ENCODE measurements at places on chromosomes 16 and 17.

DNA sequence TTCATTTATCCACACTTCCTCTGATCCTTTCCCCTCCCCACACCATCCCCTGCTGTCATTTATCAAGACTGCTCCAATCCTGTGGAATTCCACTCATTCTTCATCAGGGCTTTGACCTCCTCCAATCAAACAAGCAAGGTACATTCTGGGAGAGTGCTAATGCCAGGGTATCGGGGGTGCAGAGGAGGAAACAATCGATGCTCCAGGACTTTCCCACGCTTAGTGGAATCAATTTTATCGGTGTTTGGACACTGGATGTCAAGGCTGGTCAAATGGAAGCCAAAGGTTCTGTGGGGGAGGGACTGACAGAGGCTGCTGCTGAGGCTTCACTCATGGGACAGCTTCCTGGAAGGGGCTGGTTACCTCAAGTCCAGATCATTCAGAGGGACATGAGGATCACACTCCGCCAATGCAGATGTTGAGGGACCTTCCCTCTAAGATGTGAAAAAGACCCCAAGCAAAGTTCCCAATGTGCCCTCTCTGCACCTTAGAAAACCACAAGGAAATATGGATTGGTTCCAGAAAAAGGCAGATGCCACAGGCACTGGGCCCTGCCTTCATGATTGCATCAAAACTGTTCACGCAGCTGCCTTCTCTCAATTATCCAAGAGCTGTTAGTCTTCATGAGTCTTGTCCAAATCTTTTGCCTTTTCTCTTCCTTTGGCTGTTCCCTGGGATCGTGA is 44.7 kb upstream of the SOX9 start:
- DNase-seq, result no peak

- peak; percentile 94 for DNase-seq
Observed at GRCh38 chr16:53041320-53042051, 11.2 kb downstream of the CHD9NB start.

- DNase-seq, result peak; percentile 39
Observed at GRCh38 chr16:89484923-89485679, 5.3 kb downstream of the ANKRD11 start.

DNA sequence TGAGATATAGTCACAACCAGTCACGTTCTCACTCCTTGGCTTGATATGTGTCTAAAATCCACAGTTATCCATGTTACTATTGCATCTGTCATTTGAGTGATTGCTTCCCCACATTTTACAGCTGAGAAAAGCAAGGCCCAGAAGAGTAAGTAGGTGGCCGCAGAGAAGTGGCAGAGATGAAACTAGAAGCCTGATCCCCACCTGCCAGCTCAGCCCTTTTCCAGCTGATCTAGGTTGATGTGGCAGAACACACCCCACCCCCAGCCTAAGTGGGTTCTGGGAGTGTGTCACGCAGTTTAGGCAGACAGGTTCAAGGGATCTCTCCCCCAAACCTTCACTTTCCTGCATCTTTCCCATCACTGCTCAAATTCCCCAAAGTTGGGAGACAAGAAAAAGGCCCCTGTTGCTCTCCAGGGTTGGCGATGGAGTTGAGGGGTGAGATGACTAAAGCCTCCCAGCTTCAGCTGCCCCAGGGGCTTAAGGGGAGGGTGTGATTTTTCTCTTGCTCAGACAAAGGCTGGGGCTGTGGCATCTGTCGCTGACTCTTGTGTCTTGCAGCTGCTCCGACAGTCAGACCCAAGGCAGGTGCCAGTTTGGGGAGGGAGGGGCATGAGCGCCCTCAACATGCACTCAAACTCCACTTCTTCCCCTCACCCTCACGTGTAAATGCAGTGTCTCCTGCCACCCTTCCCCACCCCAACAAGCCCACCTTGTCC is 48.9 kb upstream of the LHX1 start:
- DNase-seq, result peak; percentile 85

DNA sequence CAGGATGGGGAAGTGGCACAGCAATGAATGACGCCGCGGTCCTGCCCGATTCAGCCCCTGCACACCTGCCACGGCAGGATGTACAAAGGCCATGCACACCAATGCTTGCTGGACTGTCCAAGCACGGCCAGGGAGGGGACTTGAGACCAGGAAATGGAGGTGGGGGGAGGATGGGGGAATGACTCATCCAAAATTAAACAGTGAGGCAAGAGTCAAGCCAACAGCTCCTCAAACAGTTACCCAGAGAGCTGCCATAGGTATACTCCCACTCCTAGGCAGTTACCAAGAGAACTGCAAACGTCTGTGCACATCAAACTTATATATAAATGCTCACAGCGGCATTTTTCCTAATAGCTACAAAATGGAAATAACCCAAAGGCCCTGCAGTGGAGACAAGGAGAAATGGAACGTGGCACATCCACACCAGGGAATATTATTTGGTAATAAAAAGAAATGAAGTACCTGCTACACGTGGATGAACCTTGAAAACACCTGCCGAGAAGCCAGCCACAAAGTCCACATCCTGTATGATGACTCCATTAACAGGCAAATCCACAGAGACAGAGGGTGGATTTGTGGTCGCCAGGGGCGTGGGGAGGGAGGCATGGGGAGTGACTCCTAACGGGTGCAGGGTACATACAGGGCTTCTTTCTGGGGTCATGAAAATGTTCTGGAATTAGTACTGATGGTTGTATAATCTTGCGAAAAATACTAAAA is 54.1 kb downstream of the VAC14 start:
- DNase-seq, result no peak

GRCh38 chr17:76911299-76912017 is 43.3 kb downstream of the MGAT5B start:
- DNase-seq, result peak; percentile 91

DNA sequence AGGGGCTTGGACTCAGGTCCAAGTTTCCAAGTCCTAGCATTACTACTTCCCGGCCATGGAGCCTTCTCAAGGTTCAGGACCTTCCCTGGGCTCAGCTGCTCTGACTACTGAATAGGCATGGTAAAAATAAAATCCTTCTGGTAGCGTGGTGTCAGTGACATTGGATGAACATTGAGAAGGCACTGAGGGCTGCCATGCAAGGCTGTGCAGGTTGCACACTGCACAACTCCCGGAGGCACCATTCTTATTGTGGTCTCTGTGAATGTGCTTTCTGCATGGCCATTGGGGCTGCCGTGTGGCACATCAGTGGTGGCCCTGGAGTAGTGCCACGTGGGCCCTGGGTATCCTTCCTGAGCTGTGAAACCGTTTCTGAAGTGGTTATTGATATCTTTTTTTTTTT is 250.2 kb upstream of the CIBAR2 start:
- no peak for DNase-seq

- no peak for DNase-seq
Observed at GRCh38 chr17:40538019-40538935, 27.0 kb downstream of the CCR7 start.

DNA sequence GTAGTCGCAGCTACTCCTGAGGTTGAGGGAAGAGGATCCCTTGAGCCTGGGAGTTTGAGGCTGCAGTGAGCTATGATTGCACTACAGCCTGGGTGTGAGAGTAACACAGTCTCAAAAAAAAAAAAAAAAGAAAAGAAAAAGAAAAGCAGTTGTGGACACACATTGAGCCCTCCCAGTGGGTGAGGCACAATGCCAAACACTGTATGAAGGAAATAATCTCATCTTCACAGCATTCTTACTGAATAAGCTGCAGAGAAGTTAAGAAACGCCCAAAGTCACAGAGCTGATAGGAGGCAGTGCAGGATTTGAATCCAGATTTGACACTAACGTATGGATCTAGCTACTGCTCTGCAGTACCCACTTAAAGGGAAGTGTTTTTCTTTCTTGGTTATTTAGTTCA is 5.9 kb upstream of the LYZL6 start:
- DNase-seq, result no peak

- DNase-seq, result no peak
Observed at GRCh38 chr16:30937692-30938091, 11.2 kb upstream of the ORAI3 start.

- DNase-seq, result no peak
Observed at GRCh38 chr17:59827721-59828477, 64.8 kb downstream of the TUBD1 start.

DNA sequence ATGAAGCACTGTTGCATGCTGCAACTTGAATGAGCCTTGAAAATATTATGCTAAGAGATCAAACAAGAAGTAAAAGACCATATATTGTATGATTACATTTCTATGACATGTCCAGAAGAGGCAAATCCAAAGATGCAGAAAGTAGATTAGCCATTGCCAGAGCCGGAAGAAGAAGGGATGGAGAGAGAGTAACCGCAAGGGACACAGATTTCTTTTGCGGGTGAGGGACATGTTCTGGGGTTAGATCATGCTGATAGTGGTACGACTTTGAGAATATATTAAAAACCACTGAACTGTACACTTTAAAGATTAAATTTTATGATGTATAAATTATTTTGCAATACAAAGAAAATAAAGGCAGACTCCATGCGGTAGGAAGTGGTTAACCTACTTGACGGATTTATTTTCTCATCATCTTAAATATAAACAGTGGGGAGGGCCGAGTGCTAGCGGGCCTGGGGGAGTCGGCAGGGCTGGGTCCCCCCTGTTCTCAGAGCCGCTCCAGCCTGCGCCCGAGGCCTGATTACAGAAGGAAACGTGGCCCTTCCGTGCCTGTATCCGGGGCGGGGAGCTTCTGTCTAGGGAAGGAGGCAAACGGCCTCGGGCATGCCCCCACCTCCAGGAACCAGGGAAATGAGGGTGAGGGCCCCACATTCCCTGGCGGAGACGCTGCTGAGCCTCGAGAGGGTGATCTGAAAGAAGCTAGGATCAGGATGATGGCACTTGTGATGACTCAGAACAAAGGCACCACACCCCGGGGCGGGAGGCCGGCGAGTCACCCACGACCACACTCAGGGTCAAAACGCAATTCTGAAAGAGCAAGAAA is 48.0 kb downstream of the SHCBP1 start:
- no peak for DNase-seq

GRCh38 chr17:45908460-45908859 is 14.1 kb downstream of the MAPT start:
- DNase-seq, result peak; percentile 81

- no peak for DNase-seq
Observed at GRCh38 chr17:72354071-72354470, 233.3 kb downstream of the SOX9 start.

DNA sequence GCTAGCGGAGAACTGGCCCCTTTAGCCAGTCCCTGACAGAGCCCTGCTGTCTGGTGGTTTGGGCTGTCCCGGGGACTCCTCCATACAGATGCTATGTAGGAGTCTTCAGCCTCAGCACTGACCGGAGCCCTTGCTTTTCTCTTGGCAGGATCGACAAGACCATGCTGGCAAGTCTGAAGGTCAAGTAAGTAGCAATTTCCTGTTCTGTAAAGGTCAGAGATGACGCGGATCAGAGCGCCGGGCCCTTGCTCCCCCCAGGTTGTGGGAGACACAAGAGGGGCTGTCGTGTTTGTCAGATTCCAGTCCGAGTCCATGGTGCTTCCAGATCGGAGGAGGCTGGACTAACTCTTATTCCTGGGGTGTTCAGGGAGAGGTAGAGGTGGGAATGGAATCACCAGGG is 4.1 kb downstream of the RAP1GAP2 start:
- DNase-seq, result no peak

DNA sequence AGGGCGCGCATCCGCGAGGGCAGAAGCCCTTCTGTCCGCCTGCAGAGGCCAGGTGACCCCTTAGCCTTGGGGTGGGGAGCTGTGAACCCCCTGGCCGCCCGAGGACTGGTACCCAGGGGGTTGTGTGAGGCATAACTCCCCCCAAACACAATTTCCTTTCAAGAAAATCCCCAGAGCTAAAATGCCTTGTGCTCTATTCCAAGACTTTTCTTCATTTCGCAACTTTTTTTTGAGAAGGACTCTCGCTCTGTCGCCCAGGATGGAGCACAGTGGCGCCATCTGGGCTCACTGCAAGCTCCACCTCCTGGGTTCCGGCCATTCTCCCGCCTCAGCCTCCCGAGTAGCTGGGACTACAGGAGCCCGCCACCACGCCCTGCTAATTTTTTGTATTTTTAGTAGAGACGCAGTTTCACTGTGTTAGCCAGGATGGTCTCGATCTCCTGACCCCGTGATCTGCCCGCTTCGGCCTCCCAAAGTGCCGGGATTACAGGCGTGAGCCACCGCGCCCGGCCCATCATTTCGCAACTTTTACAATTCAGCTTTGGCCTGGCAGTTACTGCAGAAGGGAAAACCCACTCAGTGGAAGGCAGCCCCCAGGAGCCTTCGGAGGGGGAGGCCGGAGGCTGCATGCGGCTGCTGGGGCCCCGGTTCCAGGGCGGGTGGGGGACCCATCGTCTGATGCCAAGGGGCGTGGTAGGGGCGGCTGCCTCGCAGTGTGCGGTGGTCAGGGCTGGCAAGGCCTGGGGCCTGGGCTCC is 963 bp upstream of the APRT start:
- DNase-seq, result no peak

DNA sequence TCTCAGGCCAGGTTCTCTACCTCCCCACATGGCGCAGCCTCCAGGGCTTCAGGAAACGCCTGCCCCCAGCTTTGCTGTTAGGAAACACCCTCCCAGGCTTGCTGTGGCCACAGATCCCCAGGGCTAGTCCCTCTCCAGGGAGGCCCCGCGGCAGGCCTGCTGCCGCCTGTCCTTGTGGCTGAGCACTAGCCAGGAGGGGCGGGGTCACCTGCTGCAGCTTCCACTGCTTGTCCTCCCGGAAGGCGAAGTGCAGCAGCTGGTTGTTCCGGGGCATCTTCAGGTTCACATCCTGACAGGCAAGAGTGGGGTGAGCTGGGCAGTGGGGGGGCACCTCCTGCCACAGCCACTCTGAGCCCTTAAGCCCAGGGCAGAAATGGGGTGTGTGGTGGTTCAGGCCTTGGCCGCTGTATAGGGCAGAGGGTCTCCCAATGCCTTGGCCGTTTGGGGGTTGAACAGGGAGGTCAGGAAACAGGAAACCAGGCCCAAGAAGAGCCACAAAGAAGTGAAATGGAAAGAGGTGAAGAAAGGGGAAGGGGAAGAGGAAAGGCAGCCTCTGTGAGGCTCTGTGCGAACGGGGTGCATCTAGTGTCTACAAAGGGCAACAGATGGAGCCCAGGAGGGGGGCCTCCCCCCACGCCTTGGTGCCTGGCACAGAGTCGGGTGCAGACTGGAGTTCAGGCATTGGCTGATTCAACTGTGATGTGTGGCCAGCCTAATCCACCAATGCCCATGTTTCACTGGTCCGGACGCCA is 2.0 kb downstream of the ROGDI start:
- DNase-seq, result peak; percentile 83

- DNase-seq, result no peak
Observed at GRCh38 chr17:14444915-14445314, 144.0 kb downstream of the HS3ST3B1 start.

- no peak for DNase-seq
Observed at GRCh38 chr17:58338841-58339754, 10.5 kb upstream of the TSPOAP1 start.

GRCh38 chr17:58153046-58153445 is 4.9 kb downstream of the OR4D1 start:
- DNase-seq, result no peak

- no peak for DNase-seq
Observed at GRCh38 chr17:70308618-70309017, 139.3 kb downstream of the KCNJ2 start.

- no peak for DNase-seq
Observed at GRCh38 chr16:23072084-23072599, 77.1 kb downstream of the USP31 start.

- DNase-seq, result peak; percentile 99
Observed at GRCh38 chr16:72961115-72961832, 86.7 kb downstream of the ZFHX3 start.
